ENCODE measurements at places on chromosomes 6 and 20.

DNA sequence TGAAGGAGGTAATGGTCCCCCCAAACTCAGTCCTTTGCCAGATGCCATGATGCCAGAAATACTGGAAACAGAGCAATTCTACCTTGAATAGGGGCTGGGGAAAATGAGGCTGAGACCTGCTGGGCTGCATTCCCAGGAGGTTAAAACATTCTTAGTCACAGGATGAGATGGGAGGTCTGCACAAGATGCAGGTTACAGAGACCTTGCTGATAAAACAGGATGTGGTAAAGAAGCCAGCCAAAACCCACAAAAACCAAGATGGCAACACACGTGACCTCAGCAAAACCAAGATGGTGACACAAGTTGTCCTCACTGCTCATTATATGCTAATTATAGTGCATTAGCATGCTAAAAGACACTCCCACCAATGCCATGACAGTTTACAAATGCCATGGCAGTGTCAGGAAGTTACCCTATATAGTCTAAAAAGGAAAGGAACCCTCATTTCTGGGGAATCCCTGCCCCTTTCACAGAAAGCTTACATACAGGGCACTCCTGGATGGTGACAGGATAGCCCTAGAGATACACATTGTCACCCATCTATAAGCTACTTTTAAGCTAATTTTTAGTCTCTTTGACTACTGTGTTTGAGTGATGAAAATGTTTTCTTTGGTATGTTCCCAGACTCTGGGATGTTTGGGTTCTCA is 979.7 kb downstream of the TBC1D32 start:
- no peak for DNase-seq

DNA sequence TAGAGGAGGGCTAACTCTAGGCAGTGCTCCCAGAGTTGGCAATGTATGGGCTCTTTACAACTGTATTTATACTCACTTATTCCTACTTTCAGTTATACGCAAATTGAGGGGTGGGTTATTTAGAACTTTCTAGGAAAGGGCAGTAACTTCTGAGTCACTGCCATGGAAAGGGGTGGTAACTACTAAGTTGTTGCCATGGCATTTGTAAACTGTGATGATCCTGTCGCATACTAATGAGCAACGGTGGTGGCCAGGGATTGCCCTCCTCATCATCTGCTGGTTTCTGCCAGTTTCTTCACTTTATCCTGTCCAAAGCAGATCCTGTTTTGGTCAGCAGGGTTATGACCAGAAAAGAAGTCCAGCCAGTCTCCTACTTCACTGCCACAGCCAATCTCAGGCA is 95.5 kb upstream of the PTPRT start:
- no peak for DNase-seq

DNA sequence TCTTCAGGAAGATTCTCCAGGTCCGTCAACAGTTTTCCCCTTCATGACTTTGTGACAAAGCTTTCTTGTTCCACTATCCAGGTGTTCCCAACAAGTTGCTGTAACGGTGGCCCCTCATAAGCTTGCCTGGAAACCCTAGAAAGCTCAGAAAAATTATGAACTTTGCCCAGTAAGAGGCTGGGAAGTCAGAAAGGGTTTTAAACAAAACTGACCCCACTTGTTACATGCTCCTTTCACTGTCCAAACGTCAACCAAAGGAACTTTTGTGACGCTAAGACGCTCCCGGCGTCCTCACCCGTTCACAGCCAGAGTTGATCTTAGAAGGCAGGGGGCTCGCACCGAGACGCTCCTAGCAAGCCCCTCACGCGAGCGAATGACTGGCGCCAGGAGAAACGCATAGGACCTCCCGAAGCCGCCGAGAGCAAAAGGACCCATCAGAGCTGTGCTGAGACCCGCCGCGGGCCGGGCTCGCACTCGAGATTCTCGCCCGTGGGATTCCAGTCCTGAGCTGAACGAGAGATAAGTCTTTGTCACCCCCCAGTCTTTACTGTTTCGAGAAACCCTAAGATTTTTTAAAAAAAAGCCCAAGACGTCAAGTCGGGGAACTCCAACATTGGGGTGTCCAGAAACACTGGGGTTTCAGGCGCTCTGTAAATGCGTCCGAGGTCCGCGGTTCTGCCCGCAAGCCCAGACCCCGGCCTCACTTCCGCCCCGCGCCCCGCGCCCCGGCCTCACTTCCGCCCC is 544 bp upstream of the ACAT2 start:
- peak; percentile 50 for DNase-seq

DNA sequence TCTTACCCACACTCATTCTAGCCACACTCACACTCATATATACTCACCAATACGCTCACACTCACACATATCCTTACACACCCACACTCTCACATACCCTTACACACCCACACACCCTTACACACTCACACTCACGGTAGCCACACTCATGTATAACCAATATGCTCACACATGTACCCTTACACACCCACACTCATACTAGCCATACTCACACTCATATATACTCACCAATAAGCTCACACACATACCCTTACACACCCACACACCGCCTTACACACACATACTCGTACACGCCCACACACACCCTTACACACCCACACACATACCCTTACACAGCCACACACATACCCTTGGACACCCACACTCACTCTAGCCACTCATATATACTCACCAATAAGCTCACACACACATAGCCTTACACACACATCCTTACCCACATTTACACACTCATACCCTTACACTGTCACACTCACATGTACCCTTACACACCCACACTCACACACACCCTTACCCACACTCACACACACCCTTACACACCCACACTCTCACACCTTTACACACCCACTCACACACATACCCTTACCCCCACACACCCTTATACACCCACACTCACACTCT is 192.5 kb upstream of the SNX9 start:
- no peak for DNase-seq

- no peak for DNase-seq
Measured at GRCh38 chr6:131251590-131252199, 116.4 kb downstream of the AKAP7 start.

Data from endothelial cell (in vitro differentiated cells).